ENCODE measurements at places on chromosomes 16 and 17.

GRCh38 chr16:58389724-58390123 lies 2.5 kb upstream of the GINS3 start:
- no peak for DNase-seq

DNA sequence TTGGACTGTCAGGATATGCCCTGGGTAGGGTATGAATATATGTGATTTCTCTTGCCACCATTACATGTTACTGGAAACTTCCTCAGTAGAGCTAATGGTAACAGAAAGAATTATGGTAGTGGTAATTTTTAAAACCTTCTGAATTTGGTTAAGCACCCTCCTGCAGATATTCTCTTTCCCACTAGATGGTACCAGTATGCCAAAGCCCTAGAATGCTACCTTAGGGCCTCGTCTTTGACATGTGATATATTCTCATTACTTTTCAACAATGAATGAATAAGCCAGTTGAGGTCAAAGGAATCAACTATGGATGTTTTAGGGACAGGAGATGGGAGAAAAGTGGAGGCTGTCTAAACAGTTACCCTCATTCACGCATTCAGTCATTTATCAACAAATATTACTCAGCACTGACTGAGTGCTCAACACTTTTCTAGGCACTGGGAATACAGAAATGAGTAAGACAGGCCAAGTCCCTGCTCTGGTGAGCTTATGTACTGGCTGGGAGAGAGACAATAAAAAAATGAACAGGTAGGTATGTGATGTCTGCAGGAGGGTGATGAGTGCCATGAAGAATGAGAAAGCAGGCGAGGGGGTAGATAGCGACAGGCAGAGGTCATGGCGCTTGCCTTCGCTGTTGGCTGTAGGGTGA lies 14.7 kb downstream of the CDH13 start:
- DNase-seq: peak; percentile 57

DNA sequence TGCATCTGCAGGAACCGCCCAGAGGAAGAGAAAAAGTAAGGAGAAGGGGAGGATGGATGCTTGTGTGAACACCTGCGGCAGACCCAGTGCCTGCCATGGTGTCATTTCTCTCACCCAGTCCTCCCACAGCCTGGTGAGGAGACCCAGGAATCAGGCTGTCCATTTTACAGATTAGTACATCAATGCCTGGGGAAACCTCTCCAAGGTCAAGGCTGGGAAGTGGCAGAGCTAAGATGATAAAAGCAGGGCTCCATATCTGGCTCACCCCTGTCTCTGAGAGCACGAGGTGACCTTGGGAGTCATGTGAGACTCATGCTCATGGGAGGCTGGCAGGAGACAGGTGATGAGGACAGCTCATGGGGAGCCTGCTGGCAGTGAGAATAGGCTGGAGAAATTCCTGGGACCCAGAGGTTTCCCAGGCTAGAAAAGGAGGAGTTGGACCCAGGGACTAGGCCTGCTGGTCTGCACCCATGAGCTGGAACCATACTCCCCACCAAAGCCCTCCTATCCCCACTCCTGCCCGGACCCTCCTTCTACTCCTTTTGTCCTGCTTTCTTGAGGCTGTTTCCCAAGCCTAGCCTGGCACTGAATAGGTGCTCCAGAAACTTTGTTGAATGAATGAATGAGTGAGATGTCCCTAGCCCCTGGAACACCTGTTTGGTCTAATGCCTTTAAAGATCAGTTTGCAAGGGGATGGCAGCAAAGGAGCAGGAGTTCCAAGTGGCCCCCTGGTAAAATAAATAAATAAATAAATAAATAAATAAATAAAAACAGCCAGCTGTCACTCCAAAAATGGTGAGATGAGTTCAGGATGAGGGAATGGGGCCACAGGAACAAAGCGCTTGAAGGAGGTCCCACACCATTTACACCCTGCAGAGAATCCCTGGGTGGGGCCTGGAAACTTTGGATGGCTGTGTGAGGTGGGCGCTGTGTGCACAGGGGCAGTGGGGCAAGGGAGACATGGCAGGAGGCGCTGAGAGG lies 1.6 kb downstream of the ZNF629 start:
- DNase-seq: no peak

DNA sequence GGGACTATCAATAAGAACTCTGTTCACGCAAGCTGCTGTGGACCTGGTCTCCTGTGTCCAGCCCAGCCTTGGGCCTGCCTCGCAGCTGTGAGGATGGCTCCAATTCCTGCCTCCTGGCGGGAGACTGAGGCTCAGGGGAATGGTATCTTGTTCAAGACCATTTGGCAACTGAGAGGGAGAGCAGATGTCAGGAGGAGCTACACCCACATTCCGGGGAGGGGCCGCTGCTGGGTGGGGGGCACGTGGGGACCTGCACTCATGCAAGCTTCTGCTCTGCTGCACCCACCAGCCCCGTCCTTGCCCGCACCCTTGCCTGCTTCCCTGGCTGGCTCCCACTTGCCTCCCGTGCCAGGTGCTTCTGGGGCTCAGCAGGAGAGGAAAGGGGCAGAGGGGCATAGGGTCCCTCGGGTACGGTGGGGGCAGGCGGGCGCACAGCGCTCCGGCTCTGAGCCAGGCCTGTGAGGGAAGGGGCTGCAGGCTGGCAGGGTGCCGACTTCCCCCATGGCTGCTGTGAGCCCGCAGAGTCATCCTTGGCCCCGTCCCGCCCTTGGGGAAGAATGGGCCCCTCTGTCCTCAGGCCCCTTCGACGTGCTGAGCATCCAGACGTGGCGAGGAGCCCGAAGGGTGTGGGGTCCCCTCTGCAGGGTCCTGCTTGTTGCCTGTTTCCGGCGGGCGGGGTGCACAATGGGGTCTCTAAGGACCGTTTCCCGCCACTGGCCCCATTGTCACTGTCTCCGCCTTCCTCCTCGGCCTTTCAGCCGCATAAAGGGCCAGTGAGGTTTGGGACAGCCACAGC lies 2.7 kb downstream of the METRN start:
- DNase-seq: no peak

- DNase-seq: no peak
These were observed 29.8 kb upstream of the SPPL2C start for GRCh38 chr17:45814622-45815606.

DNA sequence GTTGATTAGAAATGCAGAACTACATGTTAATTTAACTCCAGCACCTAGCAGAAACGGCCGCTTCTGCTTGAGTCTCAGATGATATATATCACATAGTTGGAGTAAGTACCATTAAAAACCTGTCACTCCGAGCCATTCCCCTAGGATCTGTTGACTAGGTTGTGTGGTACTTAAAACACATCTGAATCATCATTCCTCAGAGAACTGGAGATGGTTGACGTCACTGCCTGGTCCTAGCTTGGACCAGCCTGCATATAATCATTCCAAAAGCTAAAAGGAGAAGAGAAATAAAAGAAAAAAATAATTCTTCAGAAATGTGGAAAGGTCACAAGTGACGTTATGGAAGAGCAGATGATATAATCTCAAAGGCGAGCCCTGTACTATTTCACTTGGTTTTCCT lies 31.3 kb upstream of the RASL10B start:
- peak; percentile 50 for DNase-seq

DNA sequence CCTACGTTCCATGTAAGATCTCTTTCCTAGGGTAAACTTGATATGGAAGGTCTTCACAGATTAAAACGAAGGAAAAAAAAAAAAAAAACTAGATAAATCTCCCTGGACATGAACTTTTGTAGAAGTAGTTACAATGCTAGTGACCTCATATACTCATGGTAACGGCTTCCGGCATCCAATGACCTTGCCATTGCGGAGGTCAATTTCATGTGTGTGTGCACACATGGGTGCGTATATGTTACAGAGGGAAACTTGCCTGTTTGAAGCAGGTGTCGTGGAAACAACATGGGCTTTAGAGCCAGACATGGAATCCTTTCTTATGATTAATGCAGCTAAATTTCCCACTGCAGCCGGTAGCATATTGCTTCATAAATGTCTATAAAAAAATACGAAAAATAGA lies 435.5 kb downstream of the MAF start:
- DNase-seq: no peak

GRCh38 chr17:32307658-32308057 lies 34.3 kb downstream of the C17orf75 start:
- DNase-seq: no peak

DNA sequence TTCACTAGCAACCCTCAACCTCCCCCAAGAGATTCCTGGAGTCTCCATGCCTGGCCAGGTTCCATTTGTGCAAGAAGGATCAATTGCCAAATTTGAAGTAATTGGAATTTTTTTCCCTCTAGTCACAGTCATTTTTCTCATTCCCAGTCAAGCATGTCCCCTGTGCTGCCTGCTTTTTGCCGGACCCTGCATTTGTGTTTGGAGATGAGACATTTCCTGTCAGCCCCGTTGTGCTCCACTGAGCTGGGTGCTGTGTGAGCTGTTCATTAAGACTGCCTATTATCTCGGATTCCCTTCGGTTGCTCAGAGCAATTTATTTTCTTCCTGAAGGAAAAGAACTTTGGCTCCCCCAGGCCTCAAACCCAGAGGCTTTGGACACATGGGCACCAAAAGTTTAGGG lies 201.0 kb upstream of the NLRP1 start:
- peak; percentile 89 for DNase-seq

- DNase-seq: no peak
These were observed 423.9 kb downstream of the WWOX start for GRCh38 chr16:78523212-78523985.

GRCh38 chr17:57535249-57535966 lies 209.7 kb downstream of the CCDC182 start:
- no peak for DNase-seq

GRCh38 chr16:19991614-19992013 lies 82.1 kb downstream of the GPR139 start:
- DNase-seq: no peak

GRCh38 chr16:49858200-49859124 lies 2.5 kb upstream of the ZNF423 start:
- DNase-seq: peak; percentile 27

- no peak for DNase-seq
These were observed 3.2 kb downstream of the TNRC6C start for GRCh38 chr17:77961741-77962140.

- DNase-seq: no peak
These were observed 8.2 kb downstream of the NXPH3 start for GRCh38 chr17:49583889-49584288.

- no peak for DNase-seq
These were observed 33.8 kb downstream of the EPN2 start for GRCh38 chr17:19270704-19271611.

GRCh38 chr16:10870137-10870776 lies 6.7 kb upstream of the CIITA start:
- DNase-seq: no peak

DNA sequence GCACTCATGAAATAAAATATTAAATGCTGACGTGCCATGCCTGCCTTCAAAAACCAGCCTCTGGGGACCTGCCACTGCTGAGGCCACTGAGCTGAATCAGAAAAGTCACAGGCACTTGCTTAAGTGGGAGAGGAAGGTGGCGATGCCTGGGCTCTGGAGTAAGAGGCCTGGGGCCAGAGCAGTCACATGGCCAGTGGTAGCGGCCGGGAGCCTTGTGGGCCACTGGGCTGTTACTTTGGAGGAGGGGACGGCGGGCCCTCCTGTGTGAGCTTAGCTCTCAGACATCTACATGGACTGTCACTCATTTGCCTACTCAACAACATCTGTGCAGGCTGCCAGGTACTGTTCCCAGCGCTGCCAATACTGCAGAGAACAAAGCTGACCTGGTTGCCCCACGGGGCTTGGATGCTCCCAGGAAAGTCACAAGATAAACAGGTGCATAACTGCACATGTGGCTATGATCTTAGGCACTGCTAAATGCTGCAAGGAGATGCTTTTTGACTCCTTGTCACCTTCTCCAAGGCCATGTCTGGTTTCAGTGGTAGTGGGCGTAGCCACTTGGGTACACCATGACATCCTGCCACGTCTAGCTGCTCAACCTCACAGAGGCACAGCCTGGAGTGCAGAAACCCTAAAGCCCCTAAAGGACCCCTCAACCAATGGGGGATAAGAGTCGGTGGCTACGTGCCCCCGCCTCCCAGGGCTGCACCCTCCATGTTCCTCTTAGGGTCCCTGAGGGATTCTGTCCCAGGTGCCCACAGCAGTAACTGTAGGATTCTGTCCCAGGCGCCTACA lies 11.6 kb downstream of the COTL1 start:
- DNase-seq: no peak

GRCh38 chr16:4384509-4384942 lies 12.9 kb downstream of the VASN start:
- no peak for DNase-seq

DNA sequence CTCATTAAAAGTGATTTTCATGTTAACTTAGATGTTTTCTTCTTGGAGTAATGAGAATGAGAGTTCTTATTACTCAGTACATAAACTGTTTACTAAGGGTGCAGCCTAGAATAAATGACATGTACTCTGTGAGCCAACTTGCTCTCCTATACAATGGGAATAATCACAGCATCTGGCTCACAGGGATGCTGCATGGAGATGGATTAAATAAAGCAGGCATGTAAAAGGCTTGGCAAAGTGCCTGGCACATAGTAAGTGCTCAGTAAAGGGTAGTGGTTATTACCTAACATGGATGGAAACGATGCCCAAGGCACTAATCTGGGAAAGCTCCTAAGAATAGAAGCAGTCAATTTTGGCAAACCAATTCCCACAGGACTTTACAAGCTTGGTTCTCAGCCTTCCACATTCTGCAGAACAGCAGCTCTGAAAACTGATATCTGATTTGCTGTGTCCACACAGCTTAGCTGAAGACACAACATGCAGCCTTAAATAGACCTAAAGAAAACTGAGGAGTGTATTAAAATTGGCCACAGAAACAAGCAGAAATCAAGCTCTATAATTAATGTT lies 176.1 kb downstream of the ABCC12 start:
- no peak for DNase-seq

DNA sequence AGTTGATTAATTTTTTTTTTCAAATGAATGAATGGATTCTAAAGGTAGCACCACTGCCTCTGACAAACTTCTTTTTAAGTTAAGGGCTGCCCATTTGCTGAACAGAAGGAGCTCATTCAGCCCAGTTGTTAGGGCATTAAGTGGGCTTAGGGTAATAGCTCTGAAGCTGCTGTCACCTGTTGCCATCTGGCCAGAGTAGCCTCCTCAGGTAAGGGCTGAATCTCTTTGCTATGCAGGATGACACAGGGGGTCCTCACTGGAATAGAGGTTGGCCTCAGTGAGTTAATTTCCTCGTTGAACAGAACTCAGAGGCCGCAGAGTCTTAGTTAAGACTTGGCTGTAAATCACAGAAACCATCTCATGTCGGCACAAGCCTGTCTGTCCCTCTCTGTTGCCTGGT lies 232.8 kb downstream of the CCDC182 start:
- DNase-seq: no peak

GRCh38 chr17:67392111-67392510 lies 15.0 kb downstream of the PITPNC1 start:
- DNase-seq: no peak

GRCh38 chr16:9425236-9425635 lies 333.8 kb downstream of the HAPSTR1 start:
- DNase-seq: no peak

- peak; percentile 69 for DNase-seq
These were observed 16.0 kb upstream of the TANC2 start for GRCh38 chr17:62950067-62950466.

DNA sequence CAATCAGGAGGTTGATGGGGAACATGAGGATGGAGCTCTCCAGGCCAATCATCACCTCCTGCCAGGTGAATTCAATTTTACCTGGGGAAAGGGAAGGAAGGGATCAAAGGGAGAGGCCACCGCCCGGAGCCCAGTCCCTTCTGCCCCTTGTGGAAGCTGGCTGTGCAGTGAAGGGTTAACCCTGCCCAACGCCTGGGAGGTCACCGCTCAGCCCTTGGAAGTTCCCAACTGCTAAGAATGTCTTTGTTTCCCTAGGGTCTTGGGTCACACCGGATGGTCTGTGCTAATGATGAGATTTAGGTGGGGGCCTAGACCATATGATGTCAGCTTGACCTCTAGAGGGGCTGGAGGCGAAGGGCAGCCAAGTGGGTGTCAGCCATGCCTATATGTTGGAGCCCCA lies 52.1 kb upstream of the GCSH start:
- DNase-seq: no peak

GRCh38 chr16:75931043-75931442 lies 204.8 kb upstream of the CPHXL start:
- DNase-seq: peak; percentile 1
